ENCODE measurements at places on chromosomes 1 and 21.

- DNase-seq, result no peak
These were observed 3.5 kb downstream of the CHODL start for GRCh38 chr21:18248171-18248570.

DNA sequence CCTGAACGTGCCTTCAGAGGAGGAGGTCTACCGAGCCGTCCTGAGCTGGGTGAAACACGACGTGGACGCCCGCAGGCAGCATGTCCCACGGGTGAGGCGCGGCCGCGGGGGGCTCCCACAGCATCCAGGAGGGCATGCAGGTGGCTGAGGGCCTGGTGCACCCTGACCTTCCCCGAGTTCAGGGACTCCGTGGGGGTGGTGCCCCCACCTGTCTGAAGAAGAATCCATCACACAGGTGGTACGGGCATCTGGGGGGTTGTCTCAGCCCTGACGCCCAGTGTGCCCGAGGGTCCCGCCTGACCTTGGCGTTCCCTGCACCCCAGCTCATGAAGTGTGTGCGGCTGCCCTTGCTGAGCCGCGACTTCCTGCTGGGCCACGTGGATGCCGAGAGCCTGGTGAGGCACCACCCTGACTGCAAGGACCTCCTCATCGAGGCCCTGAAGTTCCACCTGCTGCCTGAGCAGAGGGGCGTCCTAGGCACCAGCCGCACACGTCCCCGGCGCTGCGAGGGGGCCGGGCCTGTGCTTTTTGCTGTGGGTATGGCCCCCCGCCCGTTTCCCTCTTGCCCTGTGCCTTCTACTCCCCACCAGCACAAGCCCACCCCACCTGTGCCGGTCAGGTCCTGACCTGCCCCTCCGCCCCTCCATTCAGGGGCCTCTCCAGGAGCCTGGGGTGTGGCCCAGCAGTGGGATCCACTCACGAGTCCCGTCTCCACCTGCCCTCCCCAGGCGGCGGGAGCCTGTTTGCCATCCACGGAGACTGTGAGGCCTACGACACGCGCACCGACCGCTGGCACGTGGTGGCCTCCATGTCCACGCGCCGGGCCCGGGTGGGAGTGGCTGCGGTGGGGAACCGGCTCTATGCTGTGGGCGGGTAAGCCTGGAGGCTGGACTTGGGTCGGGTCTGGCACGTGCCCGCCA lies 2.3 kb downstream of the KLHL17 start:
- no peak for DNase-seq

DNA sequence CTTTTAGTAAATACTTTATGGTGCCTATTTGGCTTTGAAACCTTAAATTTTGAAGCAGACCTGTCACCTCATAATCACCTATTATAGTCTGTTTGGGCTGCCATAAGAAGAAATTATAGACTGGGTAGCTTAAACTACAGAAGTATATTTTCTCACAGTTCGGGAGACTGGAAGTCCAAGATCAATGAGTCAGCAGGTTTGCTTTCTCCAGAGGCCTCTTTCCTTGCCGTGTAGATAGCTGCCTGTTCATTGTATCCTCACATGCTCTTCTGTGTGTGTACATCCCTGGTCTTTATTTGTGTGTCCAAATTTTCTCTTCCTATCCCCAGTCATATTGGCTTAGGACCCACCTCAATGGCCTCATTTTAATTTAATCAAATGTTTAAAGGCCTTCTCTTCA lies 518.2 kb downstream of the ADGRL2 start:
- no peak for DNase-seq

GRCh38 chr1:94013367-94013878 lies 104.2 kb upstream of the GCLM start:
- no peak for DNase-seq

DNA sequence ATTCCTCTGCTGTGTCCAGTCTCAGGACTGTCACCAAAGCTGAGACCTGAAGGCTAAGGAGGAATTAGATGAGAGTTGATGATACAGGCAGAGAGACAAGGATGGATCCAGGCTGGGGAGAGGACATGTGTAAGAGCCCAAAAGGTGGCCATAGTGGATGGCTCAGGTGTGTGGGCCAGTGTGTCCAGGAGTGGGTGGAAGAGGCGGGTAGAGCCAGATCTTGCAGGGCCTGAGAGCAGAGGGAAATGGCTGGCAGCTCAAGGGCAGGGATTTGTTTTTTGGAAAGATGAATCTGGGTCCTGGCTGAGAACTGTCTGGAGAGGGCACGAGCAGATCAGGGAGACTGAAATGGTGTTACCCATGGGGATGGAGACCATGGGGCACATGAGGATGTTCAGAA lies 38.1 kb downstream of the AZIN2 start:
- DNase-seq, result no peak

DNA sequence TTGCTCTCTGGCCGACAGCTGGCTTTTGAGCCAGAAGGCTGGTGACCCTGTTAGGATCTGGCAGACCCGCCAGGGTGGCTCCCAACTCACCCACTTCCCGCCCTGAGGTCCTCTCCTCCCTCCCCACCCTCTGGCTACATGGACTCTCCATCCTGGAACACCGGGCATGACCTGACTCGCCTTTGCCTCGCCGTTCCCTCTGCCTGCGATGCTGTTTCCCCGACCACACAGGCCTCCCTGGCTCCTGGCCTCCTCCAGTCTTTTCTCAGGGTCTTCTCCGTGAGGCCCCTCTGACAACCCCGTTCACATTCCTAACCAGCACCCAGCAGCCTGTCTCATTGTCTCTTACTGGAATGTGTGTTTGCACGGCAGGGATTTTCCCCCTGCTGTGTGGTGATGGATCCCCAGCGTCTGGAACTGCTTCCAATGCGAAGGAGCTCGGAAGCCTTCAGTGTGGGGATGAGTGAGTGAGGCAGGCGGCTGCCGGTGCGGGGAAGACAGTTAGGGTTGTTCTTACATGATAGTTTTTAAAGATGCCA lies 46.0 kb upstream of the POFUT2 start:
- DNase-seq, result no peak

- no peak for DNase-seq
These were observed 49.5 kb upstream of the NPL start for GRCh38 chr1:182740120-182740519.

DNA sequence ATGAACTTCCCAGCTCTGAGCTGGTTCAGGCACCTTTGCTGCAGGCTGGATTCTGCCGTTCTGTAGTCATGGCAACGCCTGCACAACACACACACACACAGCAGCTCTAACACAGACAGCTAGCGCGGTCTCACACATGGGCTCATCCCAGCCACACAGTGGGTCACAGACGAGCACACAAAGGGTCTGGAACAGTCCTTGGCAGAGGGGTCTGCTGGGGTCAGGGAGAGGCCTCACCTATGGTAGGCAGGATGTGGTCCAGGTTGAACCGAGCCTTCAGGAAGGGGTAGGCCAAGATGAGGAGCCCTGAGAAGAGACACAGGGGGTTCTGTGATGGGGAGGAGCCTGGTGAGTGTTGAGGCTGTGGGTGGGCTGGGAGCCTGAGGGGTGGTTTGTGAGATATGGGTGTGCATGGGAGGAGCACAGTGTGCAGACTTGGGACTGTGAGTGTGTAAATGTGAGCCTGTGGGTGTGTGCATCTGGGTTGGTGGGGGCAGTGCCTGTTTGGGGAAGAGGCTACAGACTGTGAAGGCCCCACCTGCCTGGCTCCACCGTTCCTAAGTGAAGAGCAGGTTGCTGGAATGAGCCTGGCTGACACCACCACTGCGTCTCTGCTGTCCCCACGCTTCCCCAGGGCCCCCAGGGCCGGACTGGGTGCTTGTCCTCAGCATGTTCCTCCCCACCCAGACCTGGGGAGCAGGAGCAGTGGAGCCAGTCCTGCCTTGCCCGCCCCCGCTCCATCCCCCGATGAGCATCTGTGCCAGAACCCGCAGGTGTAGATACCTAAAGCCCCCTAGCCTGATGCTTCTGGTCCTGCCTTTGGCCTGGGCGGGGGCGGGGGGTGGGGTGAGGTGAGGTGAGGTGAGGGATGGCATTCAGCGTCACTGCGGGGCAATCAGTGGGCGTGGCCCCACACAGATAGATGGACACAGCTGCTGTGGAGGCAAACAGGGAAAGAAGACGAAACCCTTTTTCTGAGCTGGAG lies 1.5 kb downstream of the KNCN start:
- peak; percentile 36 for DNase-seq

DNA sequence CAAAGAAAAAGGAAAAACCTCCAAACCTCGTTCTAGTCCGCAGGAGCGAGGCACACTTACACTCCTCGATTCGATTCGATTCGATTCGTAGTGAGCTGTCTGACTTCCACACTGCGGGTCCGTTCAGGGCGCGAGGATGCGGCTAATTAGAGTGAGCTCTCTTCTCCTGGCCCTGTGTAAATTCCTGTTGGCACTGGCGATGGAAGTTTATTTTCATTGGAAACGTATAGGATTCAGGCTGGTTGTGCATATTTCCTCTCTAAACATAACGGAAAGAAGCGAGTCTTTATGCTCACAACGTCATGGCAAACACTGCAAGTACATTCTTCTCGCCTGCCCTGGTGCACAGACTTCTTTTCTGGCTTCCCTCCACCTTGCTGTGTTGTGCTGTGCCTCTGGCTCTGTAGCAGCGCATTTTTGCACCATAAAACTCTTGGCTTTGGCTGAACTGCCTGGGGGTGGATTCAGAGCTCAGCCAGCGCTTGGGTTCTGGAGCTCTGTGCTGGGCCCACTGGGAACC lies 2.7 kb downstream of the HUNK start:
- no peak for DNase-seq

GRCh38 chr1:34425785-34426184 lies 249.1 kb downstream of the C1orf94 start:
- no peak for DNase-seq

- no peak for DNase-seq
These were observed 1.4 kb upstream of the KLHL21 start for GRCh38 chr1:6603915-6604558.
